K562 (cell line): ENCODE measurements at places on chromosomes 5 and 9. TPM values are rescaled to one million over a fixed set of nuclear protein-coding genes. Genes with fewer than 3 reads are reported as not detected.

DNA sequence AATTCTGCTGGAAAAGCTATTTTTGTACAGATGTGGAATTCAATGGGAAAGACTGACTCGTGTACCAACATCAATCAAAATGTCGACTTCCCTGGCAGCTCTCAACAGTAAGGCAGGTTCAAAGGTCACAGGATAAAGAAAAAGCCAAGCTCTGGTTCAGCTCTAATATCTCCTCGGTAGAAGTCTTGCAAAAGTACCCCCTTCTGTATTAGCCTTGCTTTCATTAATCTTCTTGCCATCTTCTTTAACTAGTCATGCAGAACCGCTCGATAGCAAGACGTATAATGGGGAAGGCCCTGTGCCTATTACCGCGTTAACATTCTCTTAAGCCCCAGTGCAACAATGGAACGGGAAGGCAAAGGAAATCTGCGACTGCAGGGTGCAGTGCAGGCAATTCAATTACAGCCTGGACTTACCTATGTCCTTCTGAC, 201.2 kb downstream of the GAPVD1 start:
- peaks cover 2% of the 10 kb centered on the region; the same call in 1 of the 3 replicates for H3K4me1 ChIP-seq
- no peaks in the 10 kb centered on the region for H3K27me3 ChIP-seq
- no peak for DNase-seq
- no peak overlapping the region for H3K4me3 ChIP-seq

DNA sequence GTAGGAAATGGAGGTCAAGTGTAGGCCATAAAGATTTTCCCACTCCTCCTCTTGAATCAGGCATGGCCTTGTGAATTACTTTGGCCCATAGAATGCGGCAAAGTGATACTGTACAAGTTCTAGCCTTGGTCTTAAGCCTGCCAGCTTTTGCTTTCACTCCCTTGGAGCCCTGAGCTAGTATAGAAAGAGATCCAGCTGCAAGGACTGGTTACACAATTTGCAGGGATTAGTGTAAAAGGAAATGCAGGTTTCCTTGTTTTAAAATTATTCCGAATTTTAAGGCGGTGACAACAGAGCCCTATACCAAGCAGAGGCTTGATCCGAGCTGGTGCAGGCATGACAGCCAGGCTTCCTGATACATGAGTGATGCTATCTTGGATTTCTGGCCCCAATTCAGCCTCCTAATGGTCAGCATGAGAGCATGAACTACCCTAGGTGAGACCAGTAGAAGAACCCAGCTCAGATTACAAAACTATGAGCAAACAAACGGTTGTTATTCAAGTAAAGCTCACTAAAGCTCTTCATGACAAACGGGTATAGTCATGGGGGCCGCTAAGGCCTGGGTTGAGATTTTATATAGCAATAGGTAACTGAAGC, 257.9 kb downstream of the DOCK8 start:
- DNase-seq = no peak
- H3K27ac ChIP-seq = no peak overlapping the region
- peaks cover 13% of the 10 kb centered on the region for H3K4me1 ChIP-seq
- H3K4me3 ChIP-seq = no peak overlapping the region
- H3K27me3 ChIP-seq = no peaks in the 10 kb centered on the region

DNA sequence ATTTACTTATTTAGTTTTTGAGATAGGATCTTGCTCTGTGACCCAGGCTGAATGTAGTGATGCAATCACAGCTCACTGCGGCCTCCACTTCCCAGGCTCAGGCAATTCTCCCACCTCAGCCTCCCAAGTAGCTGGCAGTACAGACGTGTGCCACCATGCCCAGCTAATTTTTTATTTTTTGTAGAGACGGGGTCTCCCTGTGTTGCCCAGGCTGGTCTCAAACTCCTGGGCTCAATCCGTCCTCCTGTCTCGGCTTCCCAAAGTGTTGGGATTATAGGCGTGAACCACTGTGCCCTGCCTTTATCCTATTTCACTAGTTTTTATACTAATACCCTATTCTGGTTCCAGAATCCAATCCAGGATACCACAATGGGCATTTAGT, 6.8 kb downstream of the RPS14 start:
- DNase-seq = no peak
- H3K4me3 ChIP-seq = no peak overlapping the region
- no peaks in the 10 kb centered on the region for H3K27me3 ChIP-seq
- peaks cover 21% of the 10 kb centered on the region for H3K4me1 ChIP-seq

DNA sequence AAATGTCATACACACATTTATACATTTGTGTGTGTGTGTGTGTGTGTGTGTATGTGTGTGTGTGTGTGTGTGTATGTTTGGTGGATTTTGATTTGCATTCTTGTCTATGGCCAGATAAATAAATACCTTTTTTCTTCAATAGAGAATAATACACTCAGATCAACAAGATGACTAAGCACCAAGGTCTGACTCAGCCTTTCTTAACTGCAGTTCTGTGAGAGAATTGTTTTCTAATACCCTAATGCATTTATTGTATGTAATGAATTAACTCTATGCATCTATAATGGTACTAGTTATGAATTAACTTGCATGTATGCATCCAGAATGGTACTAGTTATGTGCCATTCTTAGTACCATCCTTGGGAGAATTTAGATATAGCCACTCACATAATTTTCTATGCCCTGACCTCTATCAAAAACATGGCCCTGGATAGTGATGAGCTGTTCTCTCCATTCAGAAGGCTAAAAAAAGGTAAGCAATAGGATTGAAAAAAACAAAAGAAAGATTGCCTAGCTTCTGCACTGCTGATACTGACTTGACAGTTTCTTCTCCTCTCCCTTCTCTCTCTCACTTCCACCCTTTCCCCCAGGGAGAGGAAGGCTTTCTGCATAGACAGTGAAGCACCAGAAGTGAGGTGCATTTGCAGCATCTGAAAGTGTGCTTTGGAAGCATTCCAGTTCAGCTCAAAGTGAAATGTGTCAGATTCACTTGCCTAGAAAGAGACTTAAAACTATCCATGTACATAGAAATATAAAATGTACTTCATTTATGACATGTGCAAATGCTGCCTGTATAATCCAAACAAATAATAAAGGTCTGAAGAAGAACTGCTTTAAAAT, 55.1 kb upstream of the CCDC112 start:
- H3K36me3 ChIP-seq = no peaks in the 10 kb centered on the region
- H3K4me3 ChIP-seq = no peak overlapping the region
- DNase-seq = no peak
- H3K4me1 ChIP-seq = no peaks in the 10 kb centered on the region
- H3K27me3 ChIP-seq = no peaks in the 10 kb centered on the region

DNA sequence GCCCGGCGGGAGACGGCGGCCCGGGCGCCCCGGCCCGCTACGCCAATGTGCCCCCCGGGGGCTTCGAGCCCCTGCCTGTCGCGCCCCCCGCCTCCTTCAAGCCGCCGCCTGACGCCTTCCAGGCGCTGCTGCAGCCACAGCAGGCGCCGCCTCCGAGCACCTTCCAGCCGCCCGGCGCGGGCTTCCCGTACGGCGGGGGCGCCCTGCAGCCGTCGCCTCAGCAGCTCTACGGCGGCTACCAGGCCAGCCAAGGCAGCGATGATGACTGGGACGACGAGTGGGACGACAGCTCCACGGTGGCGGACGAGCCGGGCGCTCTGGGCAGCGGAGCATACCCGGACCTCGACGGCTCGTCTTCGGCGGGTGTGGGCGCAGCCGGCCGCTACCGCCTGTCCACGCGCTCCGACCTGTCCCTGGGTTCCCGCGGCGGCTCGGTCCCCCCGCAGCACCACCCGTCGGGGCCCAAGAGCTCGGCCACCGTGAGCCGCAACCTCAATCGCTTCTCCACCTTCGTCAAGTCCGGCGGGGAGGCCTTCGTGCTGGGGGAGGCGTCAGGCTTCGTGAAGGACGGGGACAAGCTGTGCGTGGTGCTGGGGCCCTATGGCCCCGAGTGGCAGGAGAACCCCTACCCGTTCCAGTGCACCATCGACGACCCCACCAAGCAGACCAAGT, 723 bp downstream of the SNX18 start:
- peak overlapping the region; percentile 78 for H3K4me3 ChIP-seq
- H3K27ac ChIP-seq = peak overlapping the region; percentile 69; the same call in 2 of the 3 replicates
- peak; percentile 53 for DNase-seq
- no peaks in the 10 kb centered on the region for H3K27me3 ChIP-seq
- H3K36me3 ChIP-seq = peaks cover 8% of the 10 kb centered on the region; the same call in 1 of the 3 replicates

SHISAL2B gene
- total RNA-seq = not detected in 2 replicates

PTCH1 gene
- 9.9 and 13.9 TPM in 2 replicates for total RNA-seq

FAM169A gene
- 0.04 and 0.07 TPM in 2 replicates for total RNA-seq

DNA sequence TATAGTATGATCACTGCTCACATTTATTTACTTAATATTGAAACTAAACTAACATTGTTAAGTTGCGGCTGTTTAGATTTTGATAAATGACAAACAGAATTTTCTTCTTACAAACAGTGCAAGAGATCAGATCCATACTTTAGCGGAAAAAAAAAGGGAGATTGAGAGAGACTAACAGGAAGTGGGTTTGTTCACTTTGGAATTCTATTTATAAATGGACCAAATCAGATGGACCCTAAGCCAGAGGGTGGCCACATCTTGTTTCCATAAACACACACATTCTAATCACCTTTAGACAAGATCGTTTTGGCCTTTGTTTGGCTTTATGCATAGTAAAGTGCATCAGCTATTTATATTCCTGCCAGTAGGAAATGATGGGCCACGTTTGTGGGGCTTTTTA, 381.4 kb upstream of the CD180 start:
- DNase-seq = no peak
- no peaks in the 10 kb centered on the region for H3K27me3 ChIP-seq
- no peak overlapping the region for H3K27ac ChIP-seq
- no peak overlapping the region for H3K4me3 ChIP-seq

ALDH1A1 gene
- total RNA-seq = 24.4 and 27.0 TPM in 2 replicates

PLAC8L1 gene
- 0.27 TPM in 1 of 2 replicates, not detected in the other for total RNA-seq

CRB2 gene
- total RNA-seq = 1.2 and 1.3 TPM in 2 replicates

GRCh38 chr5:150180241-150181026, 9.4 kb upstream of the SLC6A7 start:
- no peaks in the 10 kb centered on the region for H3K36me3 ChIP-seq
- DNase-seq = no peak
- peaks cover 2% of the 10 kb centered on the region; the same call in 2 of the 3 replicates for H3K4me1 ChIP-seq
- H3K27ac ChIP-seq = no peak overlapping the region
- H3K27me3 ChIP-seq = peaks cover 47% of the 10 kb centered on the region
- no peak overlapping the region for H3K4me3 ChIP-seq

DNA sequence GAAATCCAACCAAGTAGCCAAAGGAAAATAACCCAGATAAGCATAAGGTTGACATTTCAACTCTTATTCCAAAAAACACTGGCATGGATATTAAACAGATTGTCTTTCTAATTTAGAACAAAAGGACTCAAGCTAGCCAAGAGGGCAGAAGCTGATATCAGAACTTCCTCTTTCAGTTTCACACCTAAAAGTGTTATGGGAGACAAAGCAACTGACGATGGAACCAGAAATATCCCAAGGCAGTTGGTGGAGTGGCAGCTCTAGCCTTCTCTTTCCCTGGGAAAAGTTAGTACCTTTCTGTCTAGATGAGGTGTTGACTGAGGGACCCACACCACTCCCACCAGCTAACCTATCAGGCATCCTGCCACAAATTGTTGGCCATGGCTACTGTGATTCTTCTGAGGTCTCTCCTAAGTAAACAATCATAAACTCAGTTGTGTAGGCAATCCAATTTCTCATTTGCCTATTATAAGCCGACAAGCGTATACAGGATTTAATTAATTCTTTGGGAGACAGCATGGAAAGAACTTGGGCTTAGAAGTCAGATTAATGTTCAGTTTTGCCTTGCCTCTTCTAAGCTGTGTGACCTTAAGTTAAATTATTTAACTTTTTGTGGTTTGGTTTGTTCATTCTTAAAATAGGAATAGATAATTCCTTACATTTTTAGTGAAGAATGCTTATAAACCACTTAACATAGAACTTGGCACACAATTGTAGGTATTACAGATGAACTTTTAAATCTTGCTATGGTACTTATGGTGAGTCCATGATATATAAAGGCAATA, 110.9 kb upstream of the ADAMTSL1 start:
- DNase-seq = no peak
- H3K27me3 ChIP-seq = no peaks in the 10 kb centered on the region
- no peak overlapping the region for H3K4me3 ChIP-seq

OTULIN gene
- total RNA-seq = 33.6 and 34.7 TPM in 2 replicates

DNA sequence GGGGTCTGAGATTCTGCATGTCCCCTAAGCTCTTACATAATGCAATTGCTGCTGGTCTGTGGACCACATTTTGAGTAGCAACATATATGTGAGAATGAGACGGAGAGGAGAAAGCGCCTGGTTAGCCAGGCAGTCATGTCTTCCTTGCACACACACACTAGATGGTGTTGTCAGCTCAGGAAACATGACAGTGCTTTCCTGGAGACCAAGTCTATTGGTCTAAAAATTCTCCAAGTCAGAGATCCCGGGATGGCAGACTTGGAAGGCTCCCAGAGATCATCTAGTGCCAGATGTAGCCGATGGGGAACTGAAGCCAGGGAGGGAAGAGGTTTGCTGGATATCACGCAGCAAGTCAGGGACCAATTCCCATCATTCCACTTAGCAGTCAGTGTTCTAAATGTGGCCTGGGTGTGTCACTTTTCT, 53.4 kb downstream of the GALNT12 start:
- H3K4me1 ChIP-seq = peaks cover 13% of the 10 kb centered on the region
- no peak overlapping the region for H3K4me3 ChIP-seq
- no peaks in the 10 kb centered on the region for H3K36me3 ChIP-seq
- peak; percentile 66 for DNase-seq
- no peaks in the 10 kb centered on the region for H3K27me3 ChIP-seq

MYOT gene
- not detected in 2 replicates for total RNA-seq

- H3K27me3 ChIP-seq = peaks cover 43% of the 10 kb centered on the region
- no peak for DNase-seq
- H3K27ac ChIP-seq = no peak overlapping the region
Measured at GRCh38 chr5:37816331-37816730, 23.5 kb downstream of the GDNF start.

DNA sequence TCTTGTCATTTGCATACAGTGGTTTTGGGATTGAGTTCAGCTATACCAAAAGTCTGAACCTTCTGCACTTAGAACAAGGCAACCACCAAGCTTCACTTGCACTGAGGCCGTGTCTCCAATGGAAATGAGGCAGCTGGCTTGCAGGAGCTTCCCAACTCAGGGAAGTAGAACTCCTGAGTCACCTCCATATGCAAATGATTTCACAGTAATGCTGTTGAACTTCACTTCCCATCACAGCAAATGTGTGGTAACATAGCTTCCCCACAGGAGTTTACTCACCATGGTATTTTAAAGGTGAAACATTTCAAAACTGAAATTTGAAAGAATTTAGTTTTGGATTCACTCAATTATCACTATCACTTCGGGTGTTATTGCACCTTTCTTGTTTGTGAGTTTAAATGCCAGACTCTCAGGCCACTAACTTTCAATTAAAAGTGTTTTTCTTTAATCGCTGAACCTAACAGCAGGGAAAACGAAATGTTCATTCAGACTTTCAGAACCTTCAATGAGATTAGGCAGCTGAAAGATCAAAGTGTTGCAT, 9.0 kb downstream of the CD274 start:
- no peak overlapping the region for H3K27ac ChIP-seq
- H3K36me3 ChIP-seq = no peaks in the 10 kb centered on the region
- H3K4me1 ChIP-seq = no peaks in the 10 kb centered on the region; the same call in 2 of the 3 replicates
- no peaks in the 10 kb centered on the region for H3K27me3 ChIP-seq
- H3K4me3 ChIP-seq = no peak overlapping the region
- DNase-seq = no peak

DNA sequence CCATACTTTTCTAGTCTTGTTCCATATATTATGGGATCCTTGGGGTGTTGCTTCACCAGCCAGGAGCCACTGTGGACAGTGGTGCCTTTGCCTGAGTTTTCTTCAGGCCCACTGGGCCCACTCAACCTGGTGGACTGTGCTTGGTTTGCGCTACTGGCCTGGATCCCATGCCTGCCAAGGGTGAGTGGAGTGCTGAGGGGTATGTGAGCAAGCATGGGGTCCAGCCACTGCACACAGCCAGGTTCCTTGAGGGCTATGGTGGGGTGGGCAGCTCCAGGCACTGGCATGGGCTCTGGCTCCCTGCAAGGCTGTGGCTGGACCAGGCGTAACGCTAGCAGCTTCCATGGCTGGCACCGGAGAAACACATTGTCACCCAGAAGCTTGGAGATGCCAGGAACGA, 13.2 kb upstream of the PRR16 start:
- no peaks in the 10 kb centered on the region for H3K36me3 ChIP-seq
- no peak overlapping the region for H3K27ac ChIP-seq
- H3K4me1 ChIP-seq = no peaks in the 10 kb centered on the region
- DNase-seq = no peak
